RPMI8226 (cell line): ENCODE measurements at places on chromosomes 7 and 10.

DNA sequence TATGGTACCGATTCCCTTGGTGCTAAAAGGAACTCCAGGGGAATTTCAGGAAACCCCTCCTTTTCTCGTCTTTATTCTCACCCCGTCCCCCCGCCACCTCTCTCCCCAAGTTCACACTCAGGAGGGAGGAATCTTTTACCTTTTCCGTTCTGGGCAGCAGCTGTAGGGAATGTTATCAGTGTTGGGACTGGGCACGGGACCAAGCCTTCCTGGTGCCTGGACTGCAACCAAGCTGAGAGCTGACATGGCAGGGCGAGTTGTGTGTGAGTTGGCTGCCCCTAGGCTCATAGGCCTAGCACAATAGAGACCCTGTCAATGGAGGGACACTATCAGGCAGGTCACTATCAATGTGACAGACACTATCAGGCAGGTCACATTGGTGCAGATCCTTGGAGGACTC is 121.4 kb downstream of the TCF7L2 start:
- no peak for DNase-seq

DNA sequence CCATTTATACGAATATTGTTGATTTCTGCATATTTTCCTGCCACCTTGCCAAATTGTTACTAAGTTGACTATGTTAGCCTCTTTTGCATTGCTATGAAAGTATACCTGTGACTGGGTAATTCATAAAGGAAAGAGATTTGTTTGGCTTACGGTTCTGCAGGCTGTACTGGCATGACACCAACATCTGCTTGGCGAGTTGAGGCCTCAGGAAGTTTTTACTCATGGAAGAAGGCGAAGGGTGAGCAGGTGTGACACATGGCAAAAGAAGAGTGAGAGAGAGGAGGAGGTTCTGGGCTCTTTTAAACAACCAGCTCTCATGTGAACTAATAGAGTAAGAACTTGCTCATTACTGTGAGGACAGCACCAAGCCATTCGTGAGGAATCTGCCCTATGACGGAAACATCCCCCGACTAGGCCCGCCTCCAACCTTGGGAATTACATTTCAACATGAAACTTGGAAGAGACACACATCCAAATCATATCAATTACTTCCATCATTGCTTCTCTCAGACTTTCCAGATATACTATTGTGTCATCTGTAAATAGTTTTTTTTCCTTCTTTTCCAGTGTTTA is 8.4 kb downstream of the RALA start:
- no peak for DNase-seq

GRCh38 chr10:49803988-49804387 is 41.9 kb upstream of the OGDHL start:
- no peak for DNase-seq

- DNase-seq: no peak
Measured at GRCh38 chr7:34096198-34096651, 190.9 kb downstream of the BMPER start.

GRCh38 chr7:55570218-55570873 is 2.0 kb downstream of the VOPP1 start:
- DNase-seq: peak; percentile 42

DNA sequence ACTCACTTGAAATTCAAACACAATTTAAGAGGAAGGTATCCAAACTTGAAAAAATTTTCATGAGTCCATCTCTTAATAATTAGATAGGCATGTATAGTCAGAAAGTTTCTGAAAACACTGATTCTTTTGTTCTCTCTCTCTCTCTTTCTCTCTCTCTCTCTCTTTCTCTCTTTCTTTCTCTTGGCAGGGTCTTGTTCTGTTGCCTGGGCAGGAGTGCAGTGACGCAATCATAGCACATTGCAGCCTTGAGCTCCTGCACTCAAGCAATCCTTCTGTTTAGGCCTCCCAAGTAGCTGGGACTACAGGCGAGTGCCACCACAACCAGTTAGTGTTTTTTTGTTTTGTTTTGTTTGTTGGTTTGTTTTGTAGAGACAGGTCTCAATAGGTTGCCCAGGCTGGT is 59.3 kb downstream of the PRTFDC1 start:
- no peak for DNase-seq

- no peak for DNase-seq
Measured at GRCh38 chr7:121020249-121020988, 31.9 kb downstream of the CPED1 start.

- DNase-seq: no peak
Measured at GRCh38 chr7:143015084-143015483, 11.8 kb downstream of the OR9A2 start.

GRCh38 chr10:92024700-92025099 is 101.1 kb downstream of the BTAF1 start:
- DNase-seq: no peak

DNA sequence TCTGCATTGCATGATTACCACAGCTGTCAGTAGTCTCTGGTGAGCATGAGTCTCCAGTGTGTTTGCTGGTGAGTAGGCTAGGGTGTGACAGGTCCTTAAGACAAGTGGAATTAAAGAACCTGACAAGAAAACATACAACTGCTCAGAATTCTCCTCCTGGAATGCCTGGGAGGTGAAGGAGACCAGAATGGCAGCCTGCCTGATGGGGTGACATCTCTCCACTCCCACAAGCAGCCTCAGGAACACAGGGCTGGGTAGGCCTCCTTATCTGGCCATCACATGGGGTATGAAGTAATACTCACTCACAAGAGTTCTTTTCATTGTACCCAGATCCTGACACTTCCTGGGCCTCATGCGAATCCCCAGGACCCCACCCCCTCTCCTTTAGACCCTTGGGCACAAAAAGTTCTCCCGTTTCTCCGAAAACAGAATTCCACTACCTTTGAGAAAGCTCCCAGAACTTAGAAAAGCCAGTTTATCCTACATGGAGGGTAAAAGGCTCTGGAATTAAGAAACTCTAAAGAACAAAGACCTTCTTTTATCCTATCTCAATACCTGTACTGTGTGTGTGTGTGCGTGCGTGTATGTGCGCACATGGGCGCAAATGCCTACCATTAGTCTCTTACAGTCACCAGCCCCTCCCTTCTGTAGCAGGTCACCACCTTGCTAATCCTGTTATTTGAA is 33.4 kb upstream of the C1GALT1 start:
- no peak for DNase-seq

DNA sequence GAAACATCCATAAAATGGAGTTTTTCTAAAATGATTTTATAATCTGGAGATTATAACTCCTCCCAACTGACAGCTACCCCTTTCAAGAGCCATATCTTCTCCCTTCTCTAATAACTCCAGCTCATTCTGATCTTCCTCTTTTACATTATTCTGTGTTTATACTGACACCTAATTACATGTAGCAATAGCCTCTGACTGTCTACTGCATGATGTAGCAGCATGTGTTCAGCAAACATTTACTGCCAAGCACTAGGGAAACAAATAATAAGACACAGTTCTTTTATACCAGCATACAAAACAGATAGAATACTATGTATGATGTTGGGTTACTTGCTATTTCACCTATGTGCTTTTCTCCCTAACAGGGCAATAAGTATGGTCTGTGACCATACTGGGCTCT is 20.7 kb downstream of the RBM28 start:
- DNase-seq: no peak

GRCh38 chr10:90007226-90007625 is 305.8 kb downstream of the KIF20B start:
- DNase-seq: no peak

DNA sequence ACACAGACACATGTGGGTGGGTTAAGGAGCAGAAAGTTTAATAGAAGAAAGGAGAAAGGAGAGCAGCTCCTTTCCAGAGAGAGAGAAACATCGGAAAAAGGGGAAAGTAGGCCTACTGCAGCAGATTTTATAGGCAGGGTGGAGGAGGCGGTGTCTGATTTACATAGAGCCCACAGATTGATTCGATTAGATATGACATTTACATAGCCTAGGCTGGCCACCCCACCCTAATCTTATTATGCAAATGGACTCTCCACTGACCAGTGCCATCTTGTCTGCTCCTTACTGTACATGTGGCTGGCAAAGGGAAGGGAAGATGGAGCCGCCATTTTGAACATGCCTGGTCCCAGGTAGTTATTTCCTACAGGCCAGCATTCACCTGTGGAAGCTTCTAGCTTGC is 38.7 kb upstream of the SCIN start:
- DNase-seq: no peak

GRCh38 chr7:1053816-1054370 is 9.5 kb downstream of the GPR146 start:
- no peak for DNase-seq

DNA sequence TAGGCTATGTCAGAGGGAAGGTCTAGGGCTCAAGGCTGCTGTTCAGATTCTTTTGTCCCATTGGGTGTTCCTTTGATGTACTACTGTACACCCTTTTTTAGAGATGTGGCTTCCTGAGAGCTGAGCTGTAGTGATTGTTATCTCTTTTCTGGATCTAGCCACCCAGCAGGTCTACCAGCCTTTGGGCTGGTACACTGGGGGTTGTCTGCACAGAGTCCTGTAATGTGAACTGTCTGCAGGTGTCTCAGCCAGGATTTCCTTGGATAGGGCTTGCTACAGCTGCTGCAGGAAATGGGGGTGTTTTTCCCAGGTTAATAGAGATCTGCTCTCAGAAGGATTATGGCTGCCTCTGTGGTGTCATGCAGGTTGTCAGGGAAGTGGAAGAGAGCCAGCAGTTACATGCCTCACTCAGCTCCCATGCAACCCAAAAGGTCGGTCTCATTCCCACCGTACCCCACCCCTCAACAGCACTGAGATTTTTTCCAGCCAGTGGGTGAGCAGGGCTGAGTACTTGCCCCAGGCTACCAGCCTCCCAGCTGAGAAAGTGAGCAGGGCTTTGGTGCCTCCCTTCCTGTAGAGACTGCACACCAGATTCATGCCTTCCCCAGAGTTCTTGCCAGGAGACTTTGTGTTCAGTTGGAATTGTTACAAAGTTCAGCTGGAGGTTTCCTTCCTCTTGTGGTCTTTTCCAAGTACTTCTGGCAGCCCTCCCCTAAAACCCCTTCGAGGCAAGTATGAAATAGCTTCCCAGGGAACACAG is 63.3 kb downstream of the ZNF107 start:
- no peak for DNase-seq

GRCh38 chr7:135678612-135679575 is 16.6 kb downstream of the STMP1 start:
- DNase-seq: no peak

GRCh38 chr10:118689070-118689858 is 65.5 kb downstream of the CACUL1 start:
- no peak for DNase-seq

GRCh38 chr7:95322396-95322795 is 1.9 kb downstream of the PON1 start:
- no peak for DNase-seq

GRCh38 chr7:100127866-100128636 is 1.3 kb downstream of the MBLAC1 start:
- peak; percentile 66 for DNase-seq

- no peak for DNase-seq
Measured at GRCh38 chr10:70927189-70927943, 39.0 kb upstream of the PCBD1 start.

GRCh38 chr7:67625257-67625737 is 628.7 kb downstream of the TYW1 start:
- peak; percentile 65 for DNase-seq

- DNase-seq: peak; percentile 90
Measured at GRCh38 chr10:44801383-44802327, 109.5 kb upstream of the TMEM72 start.

- DNase-seq: no peak
Measured at GRCh38 chr7:142001163-142001874, 5.6 kb downstream of the MGAM start.

DNA sequence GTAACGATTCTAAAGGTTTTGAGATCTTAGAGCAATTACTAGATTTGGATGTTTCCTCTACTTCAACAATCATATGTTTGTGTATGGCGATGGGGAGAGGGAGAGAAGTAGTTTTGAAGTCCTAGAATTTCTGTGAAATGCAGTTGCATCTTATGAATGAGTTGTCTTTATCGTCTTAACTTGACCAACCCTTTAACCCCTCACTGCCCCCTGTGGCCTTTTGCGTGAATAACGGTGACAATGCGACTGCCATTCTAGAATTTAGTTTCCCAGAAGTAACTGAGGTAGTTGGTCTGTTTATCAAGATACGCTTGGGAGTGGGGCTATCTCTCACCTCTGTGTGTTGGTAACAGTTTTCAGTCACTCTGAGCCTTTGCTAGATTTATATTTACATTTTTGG is 204.6 kb downstream of the HDAC9 start:
- DNase-seq: no peak

- peak; percentile 58 for DNase-seq
Measured at GRCh38 chr10:29409241-29410054, 120.6 kb downstream of the LYZL1 start.

- DNase-seq: no peak
Measured at GRCh38 chr10:100866575-100867098, 46.1 kb upstream of the SLF2 start.

- no peak for DNase-seq
Measured at GRCh38 chr10:91591797-91592174, 41.1 kb downstream of the PPP1R3C start.

GRCh38 chr10:129916506-129916995 is 47.5 kb downstream of the EBF3 start:
- DNase-seq: no peak

DNA sequence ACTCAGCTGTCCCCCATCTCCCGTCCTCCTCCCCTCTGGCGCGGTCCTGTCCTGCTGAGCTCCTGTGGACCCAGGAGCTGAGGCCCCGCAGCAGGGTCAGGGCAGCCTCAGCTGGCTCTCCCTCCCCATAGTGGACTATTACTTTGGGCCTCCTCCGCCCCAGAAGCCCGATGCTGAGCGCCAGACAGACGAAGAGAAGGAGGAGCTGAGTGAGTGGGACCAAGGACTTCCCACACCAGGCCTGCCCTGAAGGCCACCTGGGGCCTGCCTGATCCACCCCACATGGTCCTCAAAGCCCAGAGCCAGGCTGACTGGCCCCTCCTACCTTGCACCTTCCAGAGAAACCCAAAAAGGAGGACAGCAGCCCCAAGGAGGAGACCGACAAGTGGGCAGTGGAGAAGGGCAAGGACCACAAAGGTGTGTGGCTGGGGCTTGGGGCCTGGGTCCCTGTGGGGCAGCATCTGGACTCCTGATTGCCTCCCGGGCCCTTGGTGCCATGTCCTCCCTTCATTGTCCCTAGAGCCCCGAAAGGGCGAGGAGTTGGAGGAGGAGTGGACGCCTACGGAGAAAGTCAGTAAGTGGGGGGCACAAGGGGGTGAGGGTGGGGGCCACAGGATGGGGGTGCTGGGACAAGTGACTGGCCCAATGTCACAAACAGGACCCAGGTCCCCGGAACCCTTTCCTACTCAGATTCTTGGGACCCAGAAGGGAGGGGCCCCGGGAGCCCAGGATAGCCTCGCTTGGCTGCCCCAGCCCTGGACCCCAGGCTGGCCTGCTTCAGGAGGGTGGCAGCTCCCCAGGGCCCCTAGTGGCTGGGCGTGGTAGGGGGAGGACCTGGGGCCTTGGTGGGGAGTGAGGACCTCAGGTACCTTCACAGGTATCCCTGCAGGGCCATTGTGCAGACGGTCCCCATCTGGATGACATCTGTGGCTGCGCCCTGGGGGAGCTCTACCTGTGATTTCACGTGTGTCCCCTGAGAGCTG is 4.9 kb downstream of the AEBP1 start:
- peak; percentile 38 for DNase-seq

GRCh38 chr7:23471106-23471859 is 992 bp upstream of the IGF2BP3 start:
- peak; percentile 96 for DNase-seq
